ENCODE measurements at places on chromosomes 2 and 18. TPM values are rescaled to one million over a fixed set of nuclear protein-coding genes. Genes with fewer than 3 reads are reported as not detected.

Gene SERPINB5
- not detected for total RNA-seq

Gene APOB
- total RNA-seq = under 0.01 TPM

Gene MAP3K19
- total RNA-seq = not detected

Gene GPBAR1
- total RNA-seq = not detected

Gene DUSP19
- 1.4 TPM for total RNA-seq

Gene ERFE
- 0.56 TPM for total RNA-seq

Gene GAD1
- not detected for total RNA-seq

Gene PNO1
- 14.7 TPM for total RNA-seq

Gene RNF181
- total RNA-seq = 498 TPM

Gene CAD
- 17.8 TPM for total RNA-seq

Gene NEU4
- not detected for total RNA-seq

Gene HMSD
- total RNA-seq = 0.28 TPM

Gene MAPK4
- total RNA-seq = not detected

Gene NLRC4
- total RNA-seq = not detected

Gene BCL11A
- 1.7 TPM for total RNA-seq

Gene C18orf54
- total RNA-seq = 3.0 TPM

Gene ID2
- 389 TPM for total RNA-seq

Gene KIAA2012
- total RNA-seq = under 0.01 TPM

Gene LYG2
- total RNA-seq = not detected

Gene TSPYL6
- total RNA-seq = not detected

Gene MC4R
- 0.28 TPM for total RNA-seq

Gene CGREF1
- total RNA-seq = 0.28 TPM

Gene TXNDC9
- 55.4 TPM for total RNA-seq

Gene NFATC1
- 0.36 TPM for total RNA-seq

Gene IL1R1
- 8.1 TPM for total RNA-seq

Gene LRP1B
- total RNA-seq = under 0.01 TPM

Gene PSMD1
- 181 TPM for total RNA-seq

Gene FMNL2
- total RNA-seq = 10.9 TPM

Gene FTCDNL1
- 0.18 TPM for total RNA-seq

Gene SCYGR4
- total RNA-seq = not detected

Gene ALMS1
- total RNA-seq = 30.8 TPM

Gene POU3F3
- not detected for total RNA-seq

All from IMR-90 (cell line).